RPMI7951 (cell line): ENCODE measurements at places on chromosomes 7 and 10. TPM values are rescaled to one million over a fixed set of nuclear protein-coding genes. Genes with fewer than 3 reads are reported as not detected.

The CH25H gene
- total RNA-seq, result 0.49 and 0.72 TPM in 2 replicates

GRCh38 chr7:127713006-127713405, 61.0 kb downstream of the SND1 start:
- DNase-seq, result no peak

The TMEM178B gene
- 4.1 and 4.3 TPM in 2 replicates for total RNA-seq

The CBX3 gene
- total RNA-seq, result 403 and 427 TPM in 2 replicates

DNA sequence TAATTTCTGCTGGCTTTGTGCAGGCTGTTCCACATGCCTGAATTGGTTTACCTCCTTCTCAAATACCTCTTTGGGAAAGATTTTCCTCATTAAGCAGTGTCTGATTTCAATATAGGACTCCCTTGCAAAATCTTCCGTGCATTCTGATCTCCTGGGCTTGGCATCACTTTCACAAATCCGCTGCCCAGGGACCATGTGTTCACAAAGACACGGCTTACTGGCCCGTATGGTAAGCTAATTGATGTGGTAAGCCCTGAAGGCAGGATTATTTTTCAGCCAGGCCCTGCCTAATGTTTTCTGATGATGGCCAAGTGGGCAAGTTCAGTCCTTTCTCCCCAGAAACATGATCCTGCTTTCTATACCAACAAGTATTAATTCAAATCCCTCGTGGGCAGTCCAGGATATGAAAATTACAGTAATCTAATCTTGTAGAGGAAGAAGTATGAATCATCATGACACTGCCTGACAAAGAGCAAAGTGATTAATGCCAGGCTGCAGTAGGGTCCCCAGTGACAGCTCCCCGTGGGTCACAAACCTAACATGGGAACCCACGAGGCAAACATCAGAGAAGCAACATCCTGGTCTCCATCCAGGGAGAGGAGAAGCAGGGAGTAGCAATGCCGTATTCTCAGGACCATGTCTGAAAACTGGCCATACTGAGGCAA, 11.6 kb upstream of the SVIL start:
- DNase-seq, result peak; percentile 98

GRCh38 chr7:1977876-1978441, 254.8 kb downstream of the MAD1L1 start:
- no peak for DNase-seq

DNA sequence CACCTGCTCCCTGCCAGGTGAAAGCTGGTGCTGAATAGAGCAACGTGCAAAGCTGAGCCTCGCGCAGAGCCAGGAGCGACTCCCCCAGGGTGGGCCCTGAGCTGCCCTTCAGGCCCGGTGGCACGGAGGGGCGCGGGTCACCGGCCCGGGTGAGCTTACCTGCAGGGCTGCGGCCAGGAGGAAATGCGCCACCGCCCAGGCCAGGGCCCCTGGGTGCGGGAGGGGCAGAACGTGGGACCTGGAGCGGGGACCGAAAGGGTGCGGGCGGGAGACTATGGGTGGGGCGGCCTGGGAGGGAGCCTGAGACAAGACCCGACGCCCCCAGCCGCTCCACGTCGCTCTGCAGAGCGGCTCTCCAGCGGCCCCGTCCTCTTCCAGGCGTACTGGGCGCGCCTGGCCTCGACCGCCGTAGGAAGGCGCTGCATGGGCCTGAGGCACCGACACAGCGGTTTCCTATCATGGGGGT, 122.1 kb downstream of the BTAF1 start:
- DNase-seq, result no peak

GRCh38 chr10:96339956-96340904, 18.6 kb downstream of the OPALIN start:
- peak; percentile 51 for DNase-seq

DNA sequence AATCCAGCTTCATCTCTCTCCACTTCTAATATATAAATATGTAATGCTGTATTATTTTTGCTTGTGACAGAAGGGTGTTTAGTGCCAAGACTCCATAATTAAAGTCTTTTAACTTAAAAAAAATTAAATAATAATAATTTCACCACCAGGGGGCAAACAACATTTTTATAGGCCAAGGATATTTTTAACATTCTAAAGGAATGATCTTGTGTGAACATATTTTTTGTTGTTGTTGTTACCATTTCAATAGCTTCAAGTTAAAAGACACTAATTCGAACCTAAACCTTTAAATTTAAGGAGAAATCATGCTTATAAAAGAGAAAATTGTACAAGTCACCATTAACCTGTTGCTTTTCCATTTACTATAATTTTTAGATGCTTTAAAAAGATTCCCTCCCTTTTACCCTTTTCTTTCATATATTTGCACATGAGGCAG, 7.5 kb upstream of the DNAJC1 start:
- peak; percentile 14 for DNase-seq

The NFE2L3 gene
- total RNA-seq, result 53.7 and 60.3 TPM in 2 replicates

DNA sequence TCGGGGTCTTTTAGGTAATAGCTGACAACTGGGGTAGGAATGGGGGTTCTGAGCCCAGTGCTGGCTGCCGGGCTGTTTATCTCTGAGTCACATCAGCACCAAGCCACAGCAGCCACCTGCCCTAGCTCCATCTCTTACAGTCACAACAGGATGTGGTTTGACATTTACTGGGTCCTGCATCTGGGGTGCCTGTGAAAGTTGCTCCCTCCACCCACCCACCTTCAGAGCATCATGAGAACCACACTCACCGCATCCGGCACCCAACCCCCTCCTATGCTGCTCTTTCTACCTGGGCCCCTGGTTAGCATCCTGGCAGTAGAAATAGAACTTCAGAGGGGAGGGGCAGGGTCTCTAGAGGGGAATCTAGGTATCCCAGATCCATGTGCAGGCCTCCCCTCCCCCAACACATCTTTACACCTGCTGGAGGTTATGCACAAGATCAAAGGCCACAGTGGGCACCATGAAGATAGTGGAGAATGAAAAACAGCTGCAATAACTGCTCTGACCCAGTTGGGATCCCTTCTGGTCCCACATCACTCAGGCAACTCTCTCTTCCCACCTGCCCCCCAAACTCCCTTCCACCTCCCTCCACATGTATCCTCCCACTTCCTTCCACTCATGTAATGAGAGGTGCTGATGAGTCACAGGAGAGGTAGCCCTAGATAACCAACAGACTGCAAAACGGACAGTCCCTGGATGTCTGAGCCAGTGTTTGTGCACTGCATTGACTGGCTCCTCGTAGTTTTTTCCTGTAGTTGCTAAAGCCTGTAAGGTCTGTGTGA, 38.2 kb downstream of the PRSS2 start:
- DNase-seq, result peak; percentile 86

DNA sequence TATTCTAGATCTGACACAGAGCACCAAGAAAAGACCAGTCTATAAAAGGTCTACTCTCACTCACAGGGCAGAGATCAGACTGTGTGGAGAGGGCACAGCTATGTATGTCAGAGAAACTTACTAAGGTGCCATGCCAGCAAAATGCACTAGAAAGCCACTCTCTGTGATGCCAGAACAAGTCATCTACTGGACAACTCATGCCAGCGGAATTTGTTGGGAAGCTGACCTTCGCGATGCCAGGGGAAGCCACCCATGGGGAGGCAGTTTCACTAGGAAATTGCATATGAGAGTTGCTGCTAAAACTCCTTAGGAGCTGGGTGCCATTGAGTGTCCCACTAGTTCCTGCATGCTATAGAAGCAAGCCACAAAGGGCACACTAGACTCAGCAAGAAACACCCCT, 58.5 kb downstream of the MICU1 start:
- peak; percentile 76 for DNase-seq

DNA sequence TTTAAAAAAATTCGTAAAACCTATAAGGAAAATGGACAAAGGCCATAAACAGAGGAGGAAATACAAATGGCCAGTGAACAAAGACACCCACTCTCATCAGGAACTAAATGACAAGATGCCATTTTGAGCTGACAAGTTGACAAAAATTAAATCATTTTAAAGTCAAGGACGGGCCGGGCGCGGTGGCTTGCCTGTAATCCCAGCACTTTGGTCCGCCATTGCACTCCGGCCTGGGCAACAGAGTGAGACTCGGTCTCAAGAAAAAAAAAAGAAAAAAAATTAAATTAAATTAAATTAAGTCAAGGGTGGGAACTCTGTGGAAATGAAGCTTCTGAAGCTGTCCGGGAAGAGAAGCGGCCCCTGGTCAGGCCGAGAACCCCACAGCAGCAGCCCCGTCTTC, 1.2 kb upstream of the NOM1 start:
- no peak for DNase-seq

DNA sequence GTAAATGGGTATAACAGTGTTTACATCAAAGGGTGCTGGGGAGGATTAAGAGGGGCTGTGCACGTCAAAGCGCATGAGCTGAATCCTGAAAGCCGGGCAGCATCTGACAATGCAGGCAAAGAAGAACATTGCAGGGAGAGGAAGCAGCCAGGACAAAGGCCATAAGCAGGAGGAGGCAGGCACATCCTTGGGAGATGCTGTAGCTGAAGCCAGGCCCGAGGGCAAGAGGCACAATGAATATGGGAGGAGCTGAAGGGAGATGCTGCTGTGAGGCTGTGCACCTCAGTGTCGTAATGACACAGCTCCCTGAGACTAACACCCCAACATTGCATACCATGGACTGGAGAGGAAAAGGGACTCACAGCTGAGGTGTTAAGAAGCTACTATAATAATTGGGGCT, 129.2 kb downstream of the BTAF1 start:
- no peak for DNase-seq
